ENCODE measurements at places on chromosomes 12 and 14.
A peak's percentile ranks its signal among the peaks of the same experiment; 100 is the strongest.

DNA sequence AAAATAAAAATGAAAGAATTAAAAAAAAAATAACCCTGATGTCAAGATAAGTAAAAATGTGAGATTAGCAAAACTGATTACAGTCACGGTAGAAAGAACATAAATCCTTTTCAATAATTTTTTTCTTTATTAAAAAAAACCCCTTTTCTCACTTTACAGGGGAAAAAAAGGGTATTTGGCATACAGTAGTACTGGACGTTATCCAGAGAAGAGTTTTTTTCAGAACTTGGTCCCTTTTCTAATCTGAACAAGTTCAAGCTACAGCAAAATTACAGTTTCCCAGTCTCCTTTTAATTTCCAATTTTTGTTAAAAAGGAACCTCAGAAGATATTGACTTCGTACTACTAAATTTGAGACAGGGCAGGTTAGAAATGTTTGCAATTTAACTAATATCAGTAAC is 134.7 kb upstream of the DCN start:
- no peak for DNase-seq

DNA sequence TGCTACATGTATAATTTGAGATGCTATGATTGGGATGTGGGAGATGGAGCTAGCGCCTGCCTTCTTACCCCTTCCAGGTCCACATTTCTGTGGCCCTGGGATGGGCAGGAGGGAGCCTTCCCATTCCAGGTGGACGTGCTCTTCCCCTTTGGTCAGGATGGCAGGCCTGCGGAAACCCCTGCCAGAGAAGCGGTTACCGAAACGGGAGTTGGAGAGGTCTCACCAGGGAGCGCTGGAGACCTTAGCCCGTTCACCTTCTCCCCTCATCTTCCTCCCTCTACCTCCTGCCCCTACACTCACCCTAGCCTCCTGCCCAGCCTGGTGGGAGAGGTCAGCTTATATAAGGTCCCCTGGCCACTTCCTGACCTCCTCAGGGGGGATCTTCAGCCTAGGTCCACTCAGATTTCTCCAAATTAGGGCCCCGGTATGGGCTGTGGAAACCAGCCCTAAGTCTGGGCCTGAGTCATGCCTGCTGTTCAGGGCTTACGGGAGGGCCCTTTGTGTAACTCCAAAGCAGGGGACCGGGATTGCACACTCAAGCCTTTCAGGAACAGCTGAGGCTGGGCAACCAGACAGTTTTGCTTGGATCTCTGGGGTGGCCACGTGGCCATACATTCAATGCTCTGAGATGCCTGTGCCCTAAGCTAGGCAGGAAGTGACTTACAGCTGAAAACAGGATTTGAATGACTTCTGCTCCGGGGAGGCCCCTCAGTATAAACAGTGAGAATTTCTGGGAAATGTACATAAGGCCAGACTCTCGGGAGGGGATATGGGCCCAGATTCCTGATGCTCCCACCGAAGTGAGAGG is 10.2 kb upstream of the MEG3 start:
- peak; percentile 58 for DNase-seq

- DNase-seq, result no peak
Measured at GRCh38 chr12:76711241-76711640, 52.7 kb upstream of the ZDHHC17 start.

DNA sequence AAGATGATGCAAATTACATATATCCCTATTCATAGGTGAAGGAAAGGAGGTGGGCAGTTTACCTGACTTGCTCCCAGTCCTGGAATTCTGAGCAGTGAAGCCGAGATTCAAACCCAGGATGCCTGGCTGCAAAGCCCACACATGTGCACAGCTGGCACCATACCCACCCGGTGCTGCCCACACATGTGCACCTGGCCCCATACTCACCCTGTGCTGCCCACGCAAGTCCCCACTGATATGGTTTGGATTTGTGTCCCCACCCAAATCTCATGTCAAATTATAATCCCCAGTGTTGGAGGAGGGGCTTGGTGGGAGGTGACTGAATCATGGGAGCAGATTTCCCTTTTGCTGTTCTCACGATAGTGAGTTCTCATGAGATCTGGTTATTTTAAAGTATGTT is 179.2 kb upstream of the C14orf180 start:
- DNase-seq, result no peak

DNA sequence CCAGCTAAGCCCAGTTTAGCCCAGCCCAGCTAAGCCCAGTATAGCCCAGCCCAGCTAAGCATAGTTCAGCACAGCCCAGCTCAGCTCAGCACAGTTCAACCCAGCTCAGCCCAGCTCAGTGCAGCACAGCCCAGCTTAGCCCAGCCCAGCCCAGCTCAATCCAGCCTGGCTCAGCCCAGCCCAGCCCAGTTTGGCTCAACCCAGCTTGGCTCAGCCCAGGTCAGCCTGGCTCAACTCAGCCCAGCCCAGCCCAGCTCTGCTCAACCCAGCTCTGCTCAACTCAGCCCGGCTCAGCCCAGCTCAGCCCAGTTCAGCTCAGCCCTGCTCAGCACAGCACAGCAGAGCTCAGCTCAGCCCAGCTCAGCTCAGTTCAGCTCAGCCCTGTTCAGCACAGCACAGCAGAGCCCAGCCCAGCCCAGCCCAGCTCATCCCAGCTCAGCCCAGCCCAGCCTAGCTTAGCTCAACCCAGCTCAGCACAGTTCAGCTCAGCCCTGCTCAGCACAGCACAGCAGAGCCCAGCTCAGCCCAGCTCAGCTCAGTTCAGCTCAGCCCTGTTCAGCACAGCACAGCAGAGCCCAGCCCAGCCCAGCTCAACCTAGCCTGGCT is 330.9 kb downstream of the TMEM121 start:
- DNase-seq, result peak; percentile 7
